ENCODE measurements at places on chromosomes 1 and 21.

DNA sequence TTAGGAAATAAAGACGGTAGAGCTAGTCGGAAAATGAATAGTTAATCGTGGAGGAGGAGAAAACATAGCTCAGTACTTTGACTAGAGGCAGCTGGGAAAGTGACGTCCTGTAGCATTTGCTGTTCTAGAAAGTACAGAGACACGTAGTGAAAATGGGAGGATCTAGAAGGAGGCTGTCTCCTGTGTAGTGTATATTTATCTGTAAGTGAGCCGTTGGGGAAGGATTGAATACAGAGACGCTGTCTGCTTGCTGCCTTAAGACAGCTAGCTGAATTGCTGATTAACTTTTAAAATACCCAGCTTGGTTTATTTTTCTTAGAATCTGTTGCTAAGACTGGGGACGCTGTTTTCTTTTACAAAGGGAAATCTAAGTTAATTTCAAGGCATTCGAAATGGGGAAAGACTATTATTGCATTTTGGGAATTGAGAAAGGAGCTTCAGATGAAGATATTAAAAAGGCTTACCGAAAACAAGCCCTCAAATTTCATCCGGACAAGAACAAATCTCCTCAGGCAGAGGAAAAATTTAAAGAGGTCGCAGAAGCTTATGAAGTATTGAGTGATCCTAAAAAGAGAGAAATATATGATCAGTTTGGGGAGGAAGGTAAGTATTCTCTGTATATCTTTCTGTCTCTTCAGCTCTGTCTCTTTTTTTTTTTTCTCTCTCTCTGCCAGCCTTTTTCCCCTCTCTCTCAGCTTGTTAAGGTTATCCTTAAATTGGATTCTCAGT lies at the start of gene DNAJB4:
Gene DNAJB4, plus strand, starts transcription at position 221 of the 729 bp plus-strand sequence. Its CDS starts 172 bp downstream, at position 393.
- DNase-seq, result peak; percentile 97

DNA sequence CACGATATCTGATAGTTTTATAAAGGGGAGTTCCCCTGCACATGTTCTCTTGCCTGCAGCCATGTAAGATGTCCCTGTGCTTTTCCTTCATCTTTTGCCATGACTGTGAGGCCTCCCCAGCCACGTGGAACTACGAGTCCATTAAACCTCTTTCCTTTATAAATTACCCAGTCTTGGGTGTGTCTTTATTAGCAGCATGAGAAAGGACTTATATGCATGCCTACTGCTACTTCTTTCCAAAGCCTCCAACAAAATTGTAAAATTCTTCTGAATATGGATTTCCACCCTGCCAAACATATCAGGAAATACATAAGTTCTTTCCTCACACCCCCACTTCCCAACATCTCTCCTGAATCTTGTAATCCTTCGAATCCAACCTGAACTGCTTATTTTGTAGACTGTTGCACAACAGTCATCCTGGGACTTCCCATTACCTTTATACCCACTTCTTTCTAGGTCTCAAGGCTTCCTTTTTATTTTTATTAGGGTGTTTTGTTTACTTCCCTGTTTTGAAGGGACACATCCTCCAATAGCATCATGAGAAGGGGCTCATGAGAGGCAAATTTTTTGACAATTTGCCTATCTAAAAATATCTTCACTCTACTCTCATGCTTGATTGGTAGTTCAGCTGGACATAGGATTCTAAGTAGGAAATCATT lies 67.5 kb upstream of the MUTYH start:
- DNase-seq, result no peak

GRCh38 chr1:43035821-43036741 lies 77.4 kb upstream of the SLC2A1 start:
- DNase-seq, result no peak

DNA sequence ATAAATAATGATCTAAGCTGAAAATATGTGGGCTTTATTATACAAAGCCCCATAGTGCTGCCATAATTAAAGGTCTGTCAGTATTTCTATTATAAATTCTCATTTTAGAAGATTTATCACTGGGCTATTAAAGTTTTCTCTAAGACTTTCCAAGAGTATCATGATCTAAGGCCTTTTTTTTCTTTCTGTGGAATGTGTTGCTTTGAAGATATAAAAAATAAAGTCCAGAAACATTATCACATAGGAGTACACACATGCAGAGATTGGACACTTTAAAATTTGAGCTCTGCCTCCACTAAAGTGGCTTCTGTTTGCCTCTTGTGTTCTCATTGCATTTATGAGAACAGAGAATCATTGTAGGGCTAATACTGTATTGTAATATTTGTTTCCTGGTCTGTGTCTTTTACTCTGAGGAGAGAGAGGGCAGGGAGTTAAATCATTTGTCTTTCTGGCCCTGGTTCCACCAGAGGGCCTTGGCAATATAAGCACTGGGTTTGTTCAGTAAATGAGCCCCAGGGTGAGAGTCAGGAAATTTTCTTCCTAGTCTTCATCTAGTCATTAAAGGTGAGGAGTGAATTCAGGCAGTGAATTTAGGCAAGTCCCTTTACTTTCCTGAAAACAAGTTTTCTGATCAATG lies 70.2 kb downstream of the NFIA start:
- DNase-seq, result no peak

DNA sequence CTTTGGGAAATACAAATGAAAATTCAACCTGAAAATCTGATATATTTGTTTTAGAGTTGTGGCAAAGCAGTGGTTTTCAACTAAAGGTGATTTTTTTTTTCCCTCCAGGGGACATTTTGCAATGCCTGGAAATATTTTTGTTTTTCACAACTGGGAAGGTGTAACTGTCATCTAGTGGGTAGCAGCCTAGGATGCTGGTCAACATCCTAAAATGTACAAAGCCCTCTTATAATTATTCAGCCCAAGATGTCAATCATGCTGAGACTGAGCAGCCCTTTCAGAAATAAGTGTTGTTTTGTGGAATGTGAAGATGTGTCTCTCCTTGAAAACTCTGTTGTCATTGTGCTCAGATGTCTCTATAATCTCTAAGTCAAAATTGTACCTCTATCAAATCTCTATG lies 95.2 kb upstream of the NCAM2 start:
- no peak for DNase-seq

GRCh38 chr21:46151989-46152926 lies 3.1 kb downstream of the FTCD start:
- DNase-seq, result no peak

DNA sequence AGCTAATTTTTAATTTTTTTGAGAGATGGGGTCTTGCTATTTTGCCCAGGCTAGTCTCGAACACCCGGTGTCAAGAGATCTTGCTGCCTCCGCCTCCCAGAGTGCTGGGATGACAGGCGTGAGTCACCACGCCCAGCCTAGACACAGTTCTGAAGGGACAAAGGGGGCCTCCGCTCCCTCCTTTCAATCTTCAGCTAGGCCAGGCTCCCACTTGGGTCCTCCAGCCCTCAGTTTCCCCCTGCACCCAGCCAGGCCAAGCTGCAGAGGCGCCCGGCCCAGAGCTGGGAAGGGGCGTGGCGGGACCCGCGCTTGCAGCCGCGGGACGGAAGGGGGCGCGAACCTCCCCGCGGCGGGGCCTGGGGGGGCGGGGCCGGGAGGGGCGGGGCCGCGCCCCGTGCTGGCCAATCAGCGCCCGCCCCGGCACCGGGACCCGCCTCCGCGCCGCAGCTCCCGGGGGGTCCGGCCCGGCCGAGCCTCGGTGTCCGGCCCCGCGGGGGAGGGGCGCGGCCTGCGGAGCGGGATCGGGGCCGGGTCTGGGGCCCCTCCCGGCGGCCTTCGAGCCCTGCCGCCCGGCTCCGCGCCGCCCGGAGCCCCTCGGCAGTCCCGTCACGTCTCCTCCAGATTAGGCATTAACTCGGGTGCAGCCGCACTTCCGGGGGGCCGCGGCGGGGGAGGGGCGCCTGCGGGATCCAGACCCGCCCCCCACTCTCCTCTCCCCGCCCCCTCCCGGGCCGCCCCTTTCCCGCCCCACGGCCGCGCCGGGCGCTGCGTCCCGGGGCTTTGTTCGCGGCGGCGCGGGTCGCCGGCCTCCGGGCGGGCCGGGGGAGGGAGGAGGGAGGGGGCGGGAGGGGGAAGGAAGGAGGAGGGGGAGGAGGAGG lies 559 bp upstream of the AGRN start:
- no peak for DNase-seq

- no peak for DNase-seq
Measured at GRCh38 chr1:7109901-7110300, 324.6 kb downstream of the CAMTA1 start.

DNA sequence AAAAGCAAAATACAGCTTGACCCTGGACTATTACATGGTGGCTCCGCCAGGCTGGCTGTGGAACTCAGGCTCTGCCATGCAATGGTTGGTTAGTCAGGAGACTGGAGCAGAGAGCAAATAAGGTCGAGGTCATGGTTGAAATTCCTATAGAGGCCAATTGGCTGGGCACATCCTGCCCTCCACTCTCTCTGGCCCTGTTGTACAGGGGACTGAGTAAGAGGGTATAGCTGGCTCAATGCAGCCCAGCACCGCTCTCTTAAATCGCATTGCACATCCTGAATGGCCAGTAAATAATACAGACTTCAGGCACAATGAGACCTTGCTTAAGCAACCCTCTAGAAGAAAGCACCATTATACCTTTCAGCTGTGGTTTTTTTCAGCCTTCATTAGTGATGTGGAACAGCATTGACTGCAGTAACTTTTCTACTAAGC lies 59.3 kb upstream of the PPP2R5A start:
- DNase-seq, result no peak

- DNase-seq, result no peak
Measured at GRCh38 chr1:90831910-90832309, 114.8 kb upstream of the BARHL2 start.

GRCh38 chr1:12756768-12757413 lies 10.9 kb downstream of the CFAP107 start:
- no peak for DNase-seq

DNA sequence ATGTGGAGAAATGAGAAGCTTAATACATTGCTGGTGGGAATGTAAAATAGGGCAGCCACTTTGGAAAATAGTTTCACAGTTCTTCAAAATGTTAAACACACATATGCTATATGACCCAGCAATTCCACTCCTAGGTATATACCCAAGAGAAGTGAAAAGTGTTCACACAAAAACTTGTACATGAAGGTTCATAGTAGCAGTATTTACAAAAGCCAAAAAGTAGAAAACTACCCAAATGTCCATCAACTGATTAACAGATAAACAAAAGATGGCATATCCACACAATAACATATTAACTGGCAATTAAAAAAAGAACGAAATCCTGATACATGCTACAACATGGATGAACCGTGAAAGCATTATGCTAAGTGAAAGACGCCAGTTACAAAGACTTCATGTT lies 33.7 kb downstream of the ARHGEF11 start:
- DNase-seq, result no peak

DNA sequence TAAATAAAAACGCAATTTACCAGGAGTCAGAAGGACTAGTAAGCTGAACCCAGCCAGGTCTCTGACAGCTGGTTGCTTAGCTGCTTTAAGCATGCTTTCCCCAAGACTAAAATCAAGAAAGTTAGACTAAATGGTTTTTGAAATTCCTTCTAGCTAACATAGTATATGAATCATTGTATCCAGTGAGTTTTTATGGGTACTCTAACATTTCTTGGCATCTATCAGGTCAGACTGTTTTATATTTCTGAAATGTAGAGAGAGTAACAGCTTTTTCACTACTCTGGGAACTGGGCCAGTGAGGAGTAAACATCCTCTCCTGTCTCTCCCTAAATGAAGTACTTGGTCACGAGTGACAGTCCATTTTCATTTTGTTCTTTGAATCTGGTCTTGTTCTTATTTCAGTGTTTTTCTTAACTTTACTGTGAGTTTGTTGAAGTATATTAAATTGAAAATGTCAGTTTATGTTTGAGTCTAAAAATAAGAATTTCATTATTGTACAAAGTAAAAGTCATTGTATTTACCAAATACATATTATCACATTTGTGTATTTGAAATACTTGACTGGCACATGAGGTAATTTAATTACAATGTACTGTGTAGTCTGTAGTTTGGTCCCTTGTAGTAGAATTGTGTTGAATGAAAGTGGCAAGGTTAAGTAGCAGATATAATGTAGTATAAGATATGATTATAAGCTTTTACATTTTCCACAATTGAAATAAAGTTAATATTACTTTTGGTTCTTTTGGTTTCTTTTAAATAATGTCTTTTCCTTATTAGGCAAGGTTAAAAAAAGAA lies 47.6 kb downstream of the PKN2 start:
- DNase-seq, result peak; percentile 89

DNA sequence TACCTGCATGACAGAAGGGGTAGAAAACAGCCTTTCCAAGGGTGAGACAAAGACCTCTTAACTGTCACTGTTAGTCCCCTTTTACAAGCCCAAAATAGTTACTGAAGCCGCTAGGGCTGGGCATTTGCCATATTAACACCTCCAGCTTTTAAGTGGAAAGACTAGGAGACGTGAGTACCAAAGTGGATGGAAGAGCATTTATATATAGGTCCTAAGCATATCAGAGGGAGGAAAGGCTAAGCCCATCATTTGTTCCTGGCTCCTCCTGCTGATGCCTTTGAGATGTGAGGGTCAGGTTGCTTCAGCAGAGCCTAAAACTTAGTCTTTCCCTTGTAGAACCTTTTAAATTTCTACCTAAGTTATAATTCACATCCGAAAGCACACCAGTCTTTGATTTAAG lies 25.7 kb upstream of the APOBEC4 start:
- no peak for DNase-seq

- no peak for DNase-seq
Measured at GRCh38 chr1:98749152-98749756, 87.7 kb downstream of the SNX7 start.

DNA sequence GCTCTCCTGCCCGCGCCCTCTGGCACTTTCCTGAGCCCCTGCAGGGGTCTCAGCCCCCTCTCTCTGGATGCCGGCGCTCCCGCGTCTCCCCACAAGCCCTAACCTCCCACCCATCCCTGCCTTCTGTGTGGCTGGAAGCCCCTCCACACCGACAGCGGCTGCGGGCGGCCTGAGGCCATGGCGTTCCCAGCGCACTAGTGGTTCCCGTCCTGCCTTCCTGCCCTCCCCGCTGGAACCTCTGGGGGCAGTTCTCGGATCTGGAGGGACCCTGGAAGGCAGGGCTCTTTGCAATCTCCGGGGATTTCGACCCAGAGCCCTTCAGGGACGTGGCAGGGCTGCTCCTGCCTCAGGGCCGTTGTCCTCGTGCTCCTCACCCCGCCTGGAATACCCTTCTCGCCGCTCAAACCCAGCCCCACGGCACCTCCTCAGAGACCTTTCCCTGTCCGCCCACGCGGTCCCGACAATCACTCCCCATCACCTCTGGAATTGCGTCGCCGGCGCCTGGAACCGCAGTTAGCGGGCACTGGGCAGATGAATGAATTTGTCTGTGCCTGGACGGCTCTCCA lies 493 bp upstream of the ESPN start:
- no peak for DNase-seq

GRCh38 chr1:10149231-10149630 lies 61.1 kb upstream of the KIF1B start:
- DNase-seq, result no peak
